ENCODE measurements at places on chromosomes 4 and X.

DNA sequence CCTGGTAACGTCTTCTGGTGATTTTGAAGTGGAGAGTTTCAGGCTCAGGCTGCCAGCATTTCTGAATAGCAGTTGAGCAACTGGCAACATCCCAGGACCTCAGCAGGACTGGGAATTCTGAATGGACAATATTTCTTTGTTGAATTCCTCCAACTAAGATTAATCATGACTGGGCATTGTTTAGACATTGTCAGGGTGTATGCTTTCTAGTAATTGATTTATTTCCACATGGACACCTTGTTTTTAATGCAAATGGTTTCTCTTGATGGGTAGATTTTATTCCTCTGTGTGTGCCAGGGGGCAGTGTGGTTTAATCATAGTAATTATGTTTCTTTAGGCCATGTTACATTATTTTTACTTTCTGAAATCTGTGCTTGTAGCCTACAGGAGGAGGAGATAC lies 1004.7 kb upstream of the LCORL start:
- DNase-seq: no peak

GRCh38 chr4:39660045-39660444 lies 21.4 kb upstream of the SMIM14 start:
- no peak for DNase-seq

DNA sequence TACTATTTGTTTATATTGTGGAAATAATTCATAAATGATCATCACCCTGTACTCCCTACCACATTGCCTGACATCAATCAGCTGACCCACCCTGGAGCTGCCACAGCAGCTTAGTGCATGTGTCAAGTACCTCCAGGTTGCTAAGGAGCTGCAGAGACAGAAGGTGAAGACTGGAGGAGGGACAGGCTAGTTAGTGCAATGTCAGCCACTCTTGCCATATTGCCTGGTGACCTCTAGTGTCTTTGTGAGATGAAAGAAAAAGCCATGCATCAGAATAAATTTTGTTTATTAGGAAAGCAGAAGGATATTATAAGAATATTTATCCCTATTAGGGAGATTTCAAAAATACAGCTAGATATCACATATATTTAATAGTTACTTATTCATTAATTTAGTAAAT lies 243.9 kb upstream of the FAT4 start:
- DNase-seq: no peak

DNA sequence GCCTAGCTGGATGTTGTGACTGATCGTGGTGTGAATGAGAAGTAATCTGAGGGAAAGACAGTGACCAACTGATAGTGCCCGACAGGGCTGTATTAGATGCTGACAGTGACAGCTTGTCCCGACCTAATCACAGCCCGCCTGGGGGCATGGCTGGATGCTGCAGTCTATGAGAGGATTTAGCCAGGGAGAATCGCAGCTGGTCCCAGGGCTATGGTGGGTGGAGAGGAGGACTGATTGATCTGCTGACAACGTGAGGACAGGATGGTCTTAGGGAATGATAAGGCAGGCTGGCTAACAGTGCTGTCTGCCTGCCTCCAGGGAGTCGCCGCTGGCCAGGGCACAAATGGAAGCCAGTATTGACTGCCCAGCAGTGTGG lies 621 bp upstream of the SUV39H1 start:
- no peak for DNase-seq

DNA sequence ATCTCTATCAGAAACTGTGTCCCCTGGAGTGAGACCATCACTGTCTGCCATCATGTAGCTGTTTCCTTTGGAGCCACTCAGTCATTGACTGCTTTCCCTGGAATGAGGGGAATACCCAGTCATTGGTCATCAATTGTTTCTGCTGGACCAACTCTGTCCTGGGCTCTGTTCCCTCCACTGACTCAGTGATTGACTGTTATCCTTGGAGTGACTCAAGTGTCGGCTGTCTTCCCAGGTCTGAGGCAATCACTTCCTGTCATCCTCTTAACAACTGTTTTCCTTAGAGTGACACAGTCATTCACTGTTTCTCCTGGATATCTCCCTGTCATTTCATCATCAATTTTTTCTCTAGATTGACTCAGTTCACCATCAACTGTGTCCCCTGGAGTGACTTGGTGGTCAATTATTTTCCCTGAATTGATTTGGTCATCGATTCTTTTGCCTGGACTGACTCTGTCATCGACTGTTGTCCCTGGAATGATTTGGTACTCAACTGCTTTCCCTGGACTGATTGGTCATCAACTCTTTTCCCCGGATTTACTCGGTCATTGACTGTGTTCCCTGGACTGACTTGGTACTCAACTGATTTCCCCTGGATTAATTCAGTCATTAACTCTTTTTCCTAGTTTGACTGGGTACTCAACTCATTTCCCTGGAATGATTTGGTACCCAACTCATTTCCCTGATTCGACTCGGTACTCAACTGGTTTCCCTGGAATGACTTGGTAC lies 327.9 kb upstream of the VCX start:
- DNase-seq: no peak

- DNase-seq: no peak
Measured at GRCh38 chr4:184442314-184442635, 32.1 kb downstream of the IRF2 start.

DNA sequence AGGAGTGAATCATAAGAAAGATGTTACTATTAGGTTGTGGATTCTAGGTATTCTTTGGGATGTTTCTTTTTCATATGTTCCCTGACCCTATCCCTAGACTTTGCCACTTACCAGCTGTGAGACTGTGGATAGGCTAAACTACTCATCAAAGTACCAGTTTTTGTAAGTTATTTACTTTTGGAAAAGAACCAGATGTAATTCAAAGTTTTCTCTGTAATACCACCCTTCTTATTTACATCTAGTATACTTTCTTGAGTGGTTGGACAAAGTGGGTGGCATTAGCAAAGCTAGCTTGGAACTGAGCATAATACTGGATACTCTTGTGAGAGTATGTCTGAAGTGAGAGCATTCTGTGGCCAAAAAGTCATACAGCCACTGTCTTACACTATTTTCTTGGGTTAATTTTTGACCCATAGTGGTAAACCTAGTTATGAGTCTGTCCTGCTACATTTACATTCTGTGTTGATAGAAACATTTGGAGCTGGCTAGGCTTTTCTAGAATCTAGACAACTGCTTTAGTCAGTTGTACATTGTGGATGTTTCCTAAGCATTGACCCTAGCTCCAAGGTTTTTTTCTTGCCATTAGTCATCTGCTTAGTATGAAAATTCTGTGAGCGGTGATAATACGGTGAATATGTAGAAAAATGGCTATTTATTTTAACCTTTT lies 41.7 kb downstream of the KDM6A start:
- no peak for DNase-seq

DNA sequence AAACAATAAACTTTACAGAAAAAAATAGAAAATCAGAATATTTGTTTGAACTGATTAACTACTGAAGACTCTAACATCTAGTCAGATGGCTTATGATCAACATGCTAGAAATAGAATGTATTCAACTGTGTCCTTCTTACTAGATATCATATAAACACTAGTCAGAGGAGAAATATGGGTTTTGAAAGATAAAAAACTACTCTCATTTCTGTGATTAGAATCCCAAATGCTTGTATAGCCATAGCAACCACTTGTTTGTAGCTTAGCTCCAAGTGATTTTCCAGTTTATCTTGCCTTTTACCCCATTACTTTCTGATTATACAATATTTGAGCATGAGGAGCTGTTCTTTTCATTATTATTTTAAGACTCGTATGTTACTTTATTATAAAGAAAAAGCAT lies 31.2 kb downstream of the USP38 start:
- no peak for DNase-seq

DNA sequence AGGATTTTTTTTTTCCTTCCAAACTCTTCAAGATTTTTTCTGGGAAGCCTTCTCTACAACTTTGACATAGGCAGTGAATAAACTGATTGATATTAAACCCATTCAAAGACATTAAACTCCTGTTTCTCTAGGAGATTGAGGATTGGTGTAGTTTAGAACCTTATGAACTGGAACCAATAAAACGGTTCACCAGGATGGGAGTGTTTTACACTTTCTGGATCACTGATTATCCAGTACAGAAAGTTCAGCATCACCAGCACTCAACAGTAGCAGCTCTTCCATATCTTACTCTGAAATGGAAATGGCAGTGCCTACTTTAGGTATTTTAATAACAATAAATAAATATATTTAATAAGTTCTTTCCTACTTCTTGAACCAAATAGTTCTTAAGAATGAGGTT lies 76.7 kb downstream of the BMPR1B start:
- DNase-seq: no peak

All from activated CD4-positive, alpha-beta T cell treated with anti-CD3 and anti-CD28 coated beads, Interleukin-10, Interleukin-2, amounts not matched to agents 100 ng/mL and 50 ng/mL, durations not matched to agents 16 hours and 8 hours (primary cell).